ENCODE measurements at places on chromosomes 6 and 20.

DNA sequence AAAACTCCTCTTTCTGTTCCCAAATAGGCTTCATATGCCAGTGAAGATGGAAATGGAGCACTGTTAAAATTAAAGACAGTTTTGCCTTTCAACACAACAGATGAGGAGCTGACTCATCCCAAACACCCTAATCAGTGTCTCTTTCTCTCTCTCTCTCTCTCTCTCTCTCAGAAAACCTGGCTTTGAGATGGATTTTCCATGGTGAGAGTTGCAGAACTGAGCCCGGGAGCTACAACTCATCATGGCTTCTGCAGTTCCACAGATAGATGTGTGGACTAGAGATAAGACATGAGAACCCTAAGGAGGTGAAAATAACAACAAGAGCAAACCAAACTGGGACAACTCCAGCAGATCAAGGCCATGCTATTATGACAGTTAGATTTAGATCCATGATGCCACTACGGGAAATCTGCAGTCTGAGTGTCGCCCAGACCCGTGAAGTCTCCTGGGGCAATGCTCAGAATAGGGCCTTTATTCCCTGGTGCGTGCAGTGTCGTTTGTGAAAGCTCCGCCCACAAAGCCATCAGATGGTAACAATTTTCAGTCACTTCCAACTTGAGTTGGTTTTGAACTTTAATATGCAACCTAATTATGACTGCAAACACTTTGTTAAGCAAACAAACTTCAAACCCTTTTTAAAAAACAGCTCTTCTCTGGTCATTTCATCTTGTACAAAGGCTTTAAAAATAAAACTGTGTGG lies 338.2 kb upstream of the PREP start:
- DNase-seq: no peak

DNA sequence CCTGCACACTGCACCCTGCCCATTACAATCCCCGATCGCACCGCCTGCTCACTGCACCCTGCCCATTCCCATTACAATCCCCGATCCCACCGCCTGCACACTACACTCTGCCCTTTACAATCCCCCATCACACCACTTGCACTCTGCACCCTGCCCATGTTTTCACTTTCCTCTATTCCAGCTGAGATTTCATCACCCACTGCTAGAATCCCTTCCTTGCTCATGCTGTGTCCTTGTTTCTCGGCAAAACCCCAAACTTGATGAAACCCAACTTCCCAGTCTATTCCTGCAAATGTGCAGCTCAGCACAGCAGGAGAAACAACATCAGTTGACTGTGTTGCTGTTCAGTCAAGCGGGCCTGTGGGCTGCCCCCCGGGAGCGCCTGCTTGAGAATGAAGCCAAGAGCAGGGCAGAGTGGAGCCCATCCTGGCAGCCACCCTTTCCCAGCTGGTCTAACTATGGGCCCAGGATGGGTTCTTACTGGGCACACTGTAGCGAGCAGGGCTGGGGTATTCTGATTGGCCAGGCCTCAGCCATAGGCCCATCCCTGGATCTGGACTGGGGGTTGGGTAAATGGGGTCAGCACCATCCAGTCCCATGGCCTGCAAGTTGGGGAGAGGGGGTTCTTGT lies 17.2 kb downstream of the MOCS3 start:
- no peak for DNase-seq

- no peak for DNase-seq
These were observed 20.1 kb upstream of the PLEKHG1 start for GRCh38 chr6:150579611-150580010.

GRCh38 chr6:119521251-119521650 lies 171.7 kb upstream of the MAN1A1 start:
- no peak for DNase-seq

- no peak for DNase-seq
These were observed 9.3 kb downstream of the TRAPPC3L start for GRCh38 chr6:116536216-116536621.

DNA sequence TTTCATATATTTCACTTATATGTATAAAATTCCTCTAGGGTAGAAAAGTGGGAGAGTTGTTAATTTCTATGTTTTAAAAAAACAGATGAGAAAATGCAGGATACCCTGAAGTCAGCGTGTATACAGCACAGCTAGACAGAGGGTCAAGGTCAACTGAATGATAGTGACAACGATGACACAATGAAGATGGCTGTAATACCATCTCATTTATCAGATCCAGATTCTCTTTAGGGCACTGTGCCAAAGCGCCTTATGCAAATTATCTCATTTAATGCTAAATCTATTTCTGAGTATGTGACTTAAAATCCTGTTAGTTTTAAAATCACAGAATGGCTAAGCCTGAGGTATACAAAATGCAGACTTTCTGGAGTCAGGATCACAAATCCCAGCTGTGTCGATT lies 431.4 kb upstream of the RUNX2 start:
- DNase-seq: no peak

- no peak for DNase-seq
These were observed 380.1 kb downstream of the FRK start for GRCh38 chr6:115680621-115681020.

DNA sequence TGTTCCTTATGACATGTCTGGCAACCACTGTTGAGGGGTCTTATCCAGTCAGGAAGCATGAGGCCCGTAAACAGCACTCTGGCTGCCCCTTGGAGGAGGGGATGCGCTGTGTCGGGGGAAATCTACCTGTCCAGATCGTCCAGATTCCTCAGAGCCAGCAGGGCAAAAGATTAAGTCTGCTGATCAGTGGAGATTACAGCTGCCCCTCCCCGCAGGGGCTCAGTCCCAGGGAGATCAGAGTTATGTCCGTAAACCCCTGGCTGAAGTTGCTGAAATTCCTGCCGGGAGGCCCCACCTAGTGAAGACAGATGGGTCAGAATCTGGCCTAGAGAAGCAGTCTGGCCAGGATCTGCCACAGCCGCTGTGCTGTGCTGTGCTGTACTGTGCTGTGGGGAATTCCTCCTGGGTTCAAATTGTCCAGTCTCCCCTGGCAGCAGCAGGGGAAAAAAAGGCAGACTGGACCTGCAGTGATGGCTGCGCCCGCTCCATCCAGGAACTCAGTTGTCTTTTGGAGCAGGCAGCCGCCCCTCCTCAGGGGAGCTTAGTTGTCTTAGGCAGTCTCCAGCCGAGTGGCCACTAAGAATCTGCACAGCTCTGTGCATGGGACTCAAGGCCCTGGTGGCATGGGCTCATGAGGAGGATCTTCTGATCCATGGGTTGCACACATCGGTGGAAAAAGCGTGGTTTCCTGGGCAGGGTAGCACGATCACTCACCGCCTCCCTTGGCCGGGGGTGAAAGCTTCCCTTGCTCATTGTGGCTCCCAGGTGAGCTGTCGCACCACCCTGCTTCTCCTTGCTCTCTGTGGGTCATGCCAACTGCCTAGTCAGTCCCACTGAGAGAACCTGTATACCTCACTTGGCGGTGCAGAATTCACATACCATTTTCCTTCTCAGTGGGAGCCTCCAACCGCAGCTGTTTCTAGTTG lies 1368.8 kb upstream of the ADGRB3 start:
- DNase-seq: no peak

GRCh38 chr6:3281631-3282475 lies 23.1 kb downstream of the PSMG4 start:
- no peak for DNase-seq

DNA sequence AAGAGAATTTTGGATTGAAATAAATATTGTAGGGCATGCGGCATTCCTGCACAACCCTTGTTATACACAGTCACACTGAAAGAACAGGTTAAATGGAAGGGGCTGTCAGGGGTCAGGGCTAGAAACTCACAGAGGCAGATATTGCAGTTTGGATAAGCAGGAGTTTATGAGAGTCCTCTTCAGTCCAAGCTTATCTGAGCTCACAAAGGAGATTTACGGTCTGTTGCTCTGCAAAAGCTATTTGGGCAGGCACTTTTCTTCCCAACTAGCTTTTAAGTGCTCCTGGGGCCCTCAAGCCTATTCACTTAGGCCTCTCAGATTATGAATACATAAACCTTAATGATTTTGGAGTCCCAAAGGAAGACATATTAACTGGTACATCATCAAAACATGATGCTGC lies 156.2 kb downstream of the SOX4 start:
- no peak for DNase-seq

DNA sequence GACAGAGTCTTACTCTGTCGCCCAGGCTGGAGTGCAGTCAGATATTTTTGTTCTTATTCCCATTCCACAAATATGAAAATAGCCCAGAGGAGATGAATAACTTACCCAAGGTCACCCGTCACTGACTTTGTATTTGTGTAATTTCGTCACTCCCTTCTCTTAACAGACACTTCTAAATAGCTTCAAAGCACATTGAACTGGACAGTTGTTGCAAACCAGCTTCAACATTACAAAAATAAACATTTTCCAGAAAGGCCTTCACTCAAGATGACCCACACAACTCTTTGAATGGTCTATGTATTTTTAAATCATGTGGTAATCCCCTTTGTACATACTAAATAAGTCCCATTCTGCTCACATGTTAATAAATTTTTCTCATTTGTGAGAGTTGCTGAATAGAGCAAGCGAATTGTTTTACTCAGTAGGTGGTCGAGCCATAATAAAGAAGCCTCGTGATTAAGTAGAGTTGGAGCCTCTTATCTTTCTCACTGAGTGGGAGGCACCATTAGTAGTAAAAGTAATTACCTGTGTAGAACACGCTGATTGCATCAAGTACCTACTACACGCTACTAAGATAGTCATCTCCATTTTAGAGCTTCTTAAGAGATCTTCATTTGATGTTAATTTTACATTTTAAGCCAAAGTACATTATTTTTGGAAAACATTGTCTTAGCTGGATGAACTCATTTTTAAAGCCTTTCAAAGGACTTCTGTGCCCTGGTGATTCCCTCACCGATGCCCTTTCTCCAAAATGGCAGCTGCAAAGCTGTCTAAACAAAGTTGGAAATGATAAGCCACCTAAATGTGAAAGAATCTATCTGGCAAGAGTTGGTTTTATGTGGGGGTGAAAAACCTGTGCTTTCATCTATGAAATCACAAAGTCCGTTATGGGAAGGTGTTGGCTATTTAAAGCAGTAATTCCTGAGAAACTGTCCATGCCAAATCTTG lies 110.0 kb downstream of the TSHZ2 start:
- no peak for DNase-seq

DNA sequence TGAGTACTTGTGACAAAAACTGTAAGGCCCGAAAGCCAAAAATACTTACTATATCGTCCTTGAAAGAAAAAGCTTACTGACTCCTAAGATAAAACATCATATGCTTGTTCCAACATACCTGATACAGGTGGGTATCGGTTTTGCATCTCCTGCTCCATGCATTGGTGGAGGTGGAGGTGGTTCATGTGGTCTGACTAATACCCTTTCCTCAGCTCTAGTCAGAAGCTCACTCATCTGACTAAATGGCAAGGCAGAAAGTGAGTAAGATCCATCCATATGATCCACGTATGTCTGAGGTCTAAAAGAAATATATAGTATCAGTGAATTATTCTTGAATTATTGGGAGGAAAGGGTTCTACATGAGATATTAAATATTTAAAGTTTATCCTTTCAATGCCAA lies 76.2 kb downstream of the WASF1 start:
- DNase-seq: no peak

GRCh38 chr6:40287296-40287850 lies 299.8 kb downstream of the LRFN2 start:
- no peak for DNase-seq

DNA sequence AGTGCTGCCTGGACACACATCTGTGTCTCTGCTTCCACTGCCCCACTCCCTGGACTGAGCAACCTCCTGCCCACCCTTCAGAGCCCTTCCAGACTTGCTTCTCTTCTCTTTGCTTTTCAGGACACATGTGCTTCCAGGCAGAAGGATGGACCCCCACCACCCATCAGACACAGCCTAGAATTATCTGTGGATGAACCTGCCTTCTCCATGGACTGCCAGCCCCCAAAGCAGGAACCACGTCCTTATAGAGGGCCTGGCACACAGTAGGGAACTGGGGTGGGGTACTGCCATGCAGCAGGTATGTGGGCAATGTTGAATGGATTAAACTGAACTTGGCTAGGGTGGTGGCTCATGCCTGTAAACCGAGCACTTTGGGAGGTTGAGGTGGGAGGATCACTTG lies 3.6 kb downstream of the KIAA1755 start:
- DNase-seq: no peak

DNA sequence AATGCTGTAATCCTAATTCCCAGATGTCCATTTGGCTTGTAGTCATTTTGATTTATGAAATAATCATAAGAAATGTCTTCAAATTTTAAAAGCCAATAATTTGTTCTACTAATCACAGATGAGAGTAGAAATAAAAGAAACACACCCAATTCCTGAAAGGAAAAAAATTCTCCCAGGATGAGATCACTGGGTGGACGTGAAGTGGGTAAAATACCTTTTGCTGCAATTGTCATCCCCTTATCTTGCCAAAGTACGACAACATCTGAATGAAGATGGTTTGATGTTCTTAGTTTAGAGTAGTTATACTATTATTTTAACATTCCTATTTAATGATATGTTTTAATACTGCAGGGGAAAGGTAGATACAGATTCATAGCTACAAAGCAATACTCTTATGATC lies 33.7 kb downstream of the MTHFD1L start:
- no peak for DNase-seq

GRCh38 chr20:53124803-53125202 lies 152.6 kb downstream of the TSHZ2 start:
- no peak for DNase-seq

DNA sequence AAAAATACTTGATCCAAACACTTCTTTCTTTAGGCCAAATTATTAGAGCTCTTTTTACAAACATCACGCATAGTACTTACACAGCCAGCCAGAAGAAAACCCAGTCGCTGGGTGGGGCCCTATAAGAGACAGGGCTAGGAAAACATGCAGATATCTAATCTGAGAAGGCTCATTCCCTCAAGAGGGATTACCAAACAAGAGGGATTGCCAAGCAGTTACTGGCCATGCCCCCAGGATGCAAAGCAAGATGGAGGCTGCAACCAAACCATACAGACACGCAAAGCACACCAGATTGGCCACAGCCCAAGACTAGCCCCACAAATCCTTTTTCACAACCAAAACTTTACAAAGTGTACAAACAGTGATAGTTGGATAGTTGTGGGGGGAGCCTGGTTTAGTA lies 1235.4 kb upstream of the GJE1 start:
- no peak for DNase-seq

GRCh38 chr6:36703081-36703606 lies 5.5 kb downstream of the RAB44 start:
- DNase-seq: no peak

DNA sequence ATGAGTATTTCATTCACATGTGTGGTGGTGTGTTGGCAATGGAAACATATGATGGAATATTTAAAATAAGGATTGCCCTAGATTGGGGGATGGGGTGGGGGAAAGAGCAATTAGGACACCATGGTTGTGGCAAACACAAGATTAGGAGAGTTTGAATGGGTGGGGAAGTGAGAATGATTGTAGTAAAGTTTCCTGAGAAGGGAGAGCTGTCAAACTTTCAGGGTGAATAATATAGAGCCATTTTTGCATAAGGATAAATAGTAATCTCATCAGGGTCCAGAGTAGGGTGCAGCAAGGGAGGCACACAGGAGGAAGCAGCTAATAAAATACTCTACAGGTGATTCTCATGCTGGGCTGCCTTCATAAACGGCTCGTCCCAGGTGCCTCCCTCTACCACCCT lies 294.9 kb upstream of the MARCKS start:
- no peak for DNase-seq

Measured in activated naive CD4-positive, alpha-beta T cell (primary cell).